ENCODE measurements at places on chromosomes 3 and 15. TPM values are rescaled to one million over a fixed set of nuclear protein-coding genes. Genes with fewer than 3 reads are reported as not detected.

GRCh38 chr3:112117841-112118571, 15.0 kb downstream of the GCSAM start:
- no peaks in the 10 kb centered on the region for H3K27me3 ChIP-seq
- peaks cover 92% of the 10 kb centered on the region for H3K4me1 ChIP-seq
- peaks cover 4% of the 10 kb centered on the region for H3K36me3 ChIP-seq
- no peak for DNase-seq

Gene ACKR4
- 0.10 TPM for total RNA-seq

Gene THSD4
- total RNA-seq, result 0.03 TPM

GRCh38 chr15:82799183-82799841, 6.6 kb downstream of the FSD2 start:
- H3K36me3 ChIP-seq, result no peaks in the 10 kb centered on the region
- no peak for DNase-seq
- no peak overlapping the region for H3K4me3 ChIP-seq
- H3K4me1 ChIP-seq, result no peaks in the 10 kb centered on the region
- H3K27ac ChIP-seq, result no peak overlapping the region

GRCh38 chr3:63914312-63914711, 2.1 kb upstream of the SCAANT1 start:
- H3K27ac ChIP-seq, result no peak overlapping the region
- H3K4me3 ChIP-seq, result no peak overlapping the region
- peaks cover 25% of the 10 kb centered on the region for H3K36me3 ChIP-seq
- no peak for DNase-seq
- peaks cover 22% of the 10 kb centered on the region for H3K4me1 ChIP-seq

Gene PIGZ
- total RNA-seq, result 0.90 TPM

Gene KNL1
- total RNA-seq, result 25.7 TPM

DNA sequence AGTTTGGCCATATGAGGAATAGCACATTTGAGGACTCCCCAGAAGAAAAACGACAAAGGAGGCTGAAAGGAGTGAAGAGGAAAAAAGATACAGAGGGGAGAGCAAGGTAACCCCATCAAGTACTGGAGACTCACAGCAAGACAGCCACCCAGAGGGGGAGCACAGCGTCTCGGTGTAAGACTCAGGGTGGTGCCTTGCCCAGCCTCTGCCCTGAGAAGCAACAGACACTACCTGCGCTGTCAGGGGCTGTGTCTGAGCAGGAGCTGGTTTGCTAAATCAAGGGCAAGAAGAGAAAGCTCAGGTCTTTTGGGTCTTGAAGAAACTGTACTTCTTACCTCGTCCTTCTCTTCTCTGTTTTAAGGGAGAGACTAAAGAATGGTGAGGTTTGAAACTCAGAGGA, 27.9 kb downstream of the FBXO45 start:
- DNase-seq, result no peak
- no peak overlapping the region for H3K4me3 ChIP-seq
- no peaks in the 10 kb centered on the region for H3K4me1 ChIP-seq
- H3K27ac ChIP-seq, result no peak overlapping the region
- peaks cover 2% of the 10 kb centered on the region for H3K27me3 ChIP-seq

- no peaks in the 10 kb centered on the region for H3K4me1 ChIP-seq
- H3K36me3 ChIP-seq, result no peaks in the 10 kb centered on the region
- H3K27ac ChIP-seq, result no peak overlapping the region
- no peak overlapping the region for H3K4me3 ChIP-seq
These were observed 56.3 kb downstream of the PPARG start for GRCh38 chr3:12345141-12345561.

Gene P3H2
- total RNA-seq, result 69.4 TPM

GRCh38 chr3:78494851-78495250, 1272.9 kb downstream of the ROBO1 start:
- H3K27ac ChIP-seq, result no peak overlapping the region
- H3K36me3 ChIP-seq, result no peaks in the 10 kb centered on the region
- no peak for DNase-seq

DNA sequence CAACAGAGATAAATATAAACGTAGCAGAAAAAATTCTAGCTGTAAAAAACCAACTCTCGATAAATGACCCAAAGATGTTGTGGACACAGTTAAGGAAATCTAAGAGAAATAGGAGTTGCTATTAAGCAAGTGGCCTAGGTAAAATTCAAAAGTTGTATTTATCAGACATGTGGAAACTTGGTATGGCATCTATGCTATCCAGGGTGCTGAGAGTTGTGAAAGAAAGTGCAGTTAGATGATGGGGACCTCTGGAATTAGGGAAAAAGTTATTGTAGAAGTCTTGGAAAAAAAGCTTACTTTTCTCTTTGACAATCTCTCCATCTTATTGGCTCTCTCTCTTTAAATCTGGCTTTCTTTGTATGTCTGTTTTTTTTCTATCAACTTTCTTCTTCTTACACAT, 1090.9 kb downstream of the TBL1XR1 start:
- H3K27me3 ChIP-seq, result no peaks in the 10 kb centered on the region
- no peaks in the 10 kb centered on the region for H3K36me3 ChIP-seq
- H3K4me1 ChIP-seq, result no peaks in the 10 kb centered on the region
- no peak overlapping the region for H3K4me3 ChIP-seq
- DNase-seq, result no peak
- no peak overlapping the region for H3K27ac ChIP-seq

Gene IL5RA
- total RNA-seq, result not detected

DNA sequence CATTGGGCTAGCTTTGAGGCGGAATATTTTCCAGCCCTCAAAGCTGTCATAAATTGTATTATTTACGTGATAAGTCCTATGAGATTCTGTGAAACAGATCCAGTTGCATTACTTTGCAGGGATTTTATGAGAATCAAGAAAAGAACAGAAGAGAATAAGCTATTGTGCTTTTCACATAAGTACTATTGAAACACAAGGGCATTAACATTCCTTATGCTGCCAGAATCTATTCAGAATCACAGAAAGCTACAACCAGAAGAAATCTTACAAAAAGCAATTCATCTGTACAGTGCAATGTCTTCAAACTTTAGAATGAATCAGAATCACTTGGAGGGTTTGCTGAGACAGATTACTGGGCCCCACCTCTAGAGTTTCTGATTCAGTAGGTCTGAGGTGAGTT, 10.6 kb upstream of the CACNA1D start:
- H3K36me3 ChIP-seq, result no peaks in the 10 kb centered on the region
- H3K4me1 ChIP-seq, result no peaks in the 10 kb centered on the region
- H3K27ac ChIP-seq, result no peak overlapping the region
- no peak for DNase-seq
- H3K27me3 ChIP-seq, result no peaks in the 10 kb centered on the region

Gene ROPN1
- total RNA-seq, result not detected

GRCh38 chr15:44798826-44799225, 62.5 kb downstream of the TRIM69 start:
- H3K4me3 ChIP-seq, result no peak overlapping the region
- H3K36me3 ChIP-seq, result no peaks in the 10 kb centered on the region
- no peak overlapping the region for H3K27ac ChIP-seq
- H3K27me3 ChIP-seq, result no peaks in the 10 kb centered on the region
- DNase-seq, result no peak
- H3K4me1 ChIP-seq, result no peaks in the 10 kb centered on the region

GRCh38 chr3:177552051-177552450, 354.8 kb upstream of the TBL1XR1 start:
- no peak overlapping the region for H3K4me3 ChIP-seq
- no peaks in the 10 kb centered on the region for H3K4me1 ChIP-seq
- no peaks in the 10 kb centered on the region for H3K36me3 ChIP-seq

- H3K27me3 ChIP-seq, result no peaks in the 10 kb centered on the region
- no peaks in the 10 kb centered on the region for H3K36me3 ChIP-seq
- H3K27ac ChIP-seq, result no peak overlapping the region
- no peak for DNase-seq
- no peak overlapping the region for H3K4me3 ChIP-seq
- no peaks in the 10 kb centered on the region for H3K4me1 ChIP-seq
These were observed 45.4 kb downstream of the TMCO5A start for GRCh38 chr15:37979671-37980409.

DNA sequence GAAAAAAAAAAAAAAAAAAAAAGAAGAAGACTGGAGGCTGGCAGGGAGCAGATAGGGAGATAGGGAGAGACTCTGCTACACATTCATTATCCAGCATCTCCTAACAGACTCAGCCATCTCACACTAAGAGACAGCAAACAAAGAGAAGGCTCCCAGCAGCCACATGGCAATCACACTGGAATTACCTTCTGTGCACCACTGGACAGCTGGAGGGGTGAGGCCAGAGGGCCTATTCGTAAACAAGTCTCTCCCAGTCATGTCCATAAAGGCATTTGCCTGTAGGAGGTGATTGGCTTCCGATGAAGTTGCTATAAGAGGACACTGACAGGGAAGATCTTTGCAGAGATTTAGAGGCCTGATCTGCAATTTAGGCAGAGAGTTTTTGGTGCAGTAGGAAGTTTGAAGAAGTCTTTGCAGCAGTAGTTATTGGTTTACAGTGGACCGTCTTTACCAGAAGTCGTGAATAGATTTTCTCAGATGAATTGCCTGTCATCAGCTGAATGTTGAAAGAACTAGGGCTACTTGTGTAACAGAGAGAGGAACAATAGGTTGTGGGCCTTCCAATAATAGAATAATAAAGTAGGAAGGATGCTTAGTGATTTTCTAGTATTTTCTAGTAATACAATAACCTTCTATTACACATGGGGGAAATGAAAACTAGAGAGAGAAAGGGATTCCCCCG, 89.7 kb downstream of the TP63 start:
- no peaks in the 10 kb centered on the region for H3K36me3 ChIP-seq
- H3K27ac ChIP-seq, result no peak overlapping the region
- no peak overlapping the region for H3K4me3 ChIP-seq
- no peak for DNase-seq
- H3K27me3 ChIP-seq, result no peaks in the 10 kb centered on the region
- H3K4me1 ChIP-seq, result no peaks in the 10 kb centered on the region

GRCh38 chr3:34008836-34009809, 210.7 kb downstream of the PDCD6IP start:
- H3K4me3 ChIP-seq, result no peak overlapping the region
- no peaks in the 10 kb centered on the region for H3K4me1 ChIP-seq
- no peaks in the 10 kb centered on the region for H3K36me3 ChIP-seq

Gene ARNT2
- not detected for total RNA-seq

GRCh38 chr3:51940648-51941462, 849 bp downstream of the RRP9 start:
- no peak for DNase-seq
- H3K4me1 ChIP-seq, result peaks cover 11% of the 10 kb centered on the region
- H3K4me3 ChIP-seq, result peak overlapping the region; percentile 96
- H3K36me3 ChIP-seq, result peaks cover 9% of the 10 kb centered on the region

Gene CPN2
- total RNA-seq, result not detected

DNA sequence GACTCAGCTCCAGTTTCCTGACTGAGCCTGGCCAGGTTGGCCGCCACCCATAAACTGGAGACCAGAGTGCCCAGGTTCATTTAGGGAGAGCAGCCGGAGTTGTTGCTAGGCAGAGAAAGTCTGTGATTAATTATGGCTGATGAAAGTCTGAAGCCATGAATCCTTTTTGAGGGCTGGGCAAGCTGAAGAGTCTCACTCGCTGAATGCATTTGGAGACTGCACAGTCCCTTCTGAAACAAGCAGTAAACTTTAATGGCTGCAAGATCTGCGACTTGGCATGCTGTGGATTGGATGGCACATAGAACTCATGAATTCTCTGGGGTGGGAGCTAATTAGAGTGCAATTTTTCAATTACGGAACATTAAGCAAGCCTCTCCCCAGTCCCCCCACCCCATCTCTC, 282.1 kb downstream of the RPLP1 start:
- peaks cover 7% of the 10 kb centered on the region for H3K27me3 ChIP-seq
- no peaks in the 10 kb centered on the region for H3K36me3 ChIP-seq
- H3K27ac ChIP-seq, result no peak overlapping the region
- no peaks in the 10 kb centered on the region for H3K4me1 ChIP-seq
- DNase-seq, result no peak

DNA sequence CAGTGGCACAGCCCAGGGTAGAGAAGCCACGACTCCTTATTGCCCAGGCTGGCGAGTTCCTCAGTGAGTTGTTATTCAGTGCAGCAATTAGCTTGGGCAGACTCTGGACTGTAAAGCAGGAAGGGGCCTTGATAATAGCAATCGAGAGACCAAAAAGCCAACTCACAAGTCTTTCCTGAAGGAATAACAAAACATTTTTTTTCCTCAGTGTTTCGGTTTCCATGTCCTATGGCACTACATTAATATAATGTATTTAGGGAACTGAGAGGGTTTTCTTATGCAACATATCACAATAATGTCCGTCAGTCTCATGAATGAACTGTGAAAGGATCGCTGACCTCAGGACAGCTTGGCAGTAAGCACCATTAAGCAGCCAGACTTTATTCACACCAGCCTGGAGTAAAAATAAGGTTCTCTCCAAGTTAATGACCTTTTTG, 248.9 kb upstream of the TBL1XR1 start:
- no peak overlapping the region for H3K4me3 ChIP-seq
- H3K27me3 ChIP-seq, result no peaks in the 10 kb centered on the region
- peaks cover 37% of the 10 kb centered on the region for H3K4me1 ChIP-seq
- no peaks in the 10 kb centered on the region for H3K36me3 ChIP-seq
- no peak for DNase-seq

DNA sequence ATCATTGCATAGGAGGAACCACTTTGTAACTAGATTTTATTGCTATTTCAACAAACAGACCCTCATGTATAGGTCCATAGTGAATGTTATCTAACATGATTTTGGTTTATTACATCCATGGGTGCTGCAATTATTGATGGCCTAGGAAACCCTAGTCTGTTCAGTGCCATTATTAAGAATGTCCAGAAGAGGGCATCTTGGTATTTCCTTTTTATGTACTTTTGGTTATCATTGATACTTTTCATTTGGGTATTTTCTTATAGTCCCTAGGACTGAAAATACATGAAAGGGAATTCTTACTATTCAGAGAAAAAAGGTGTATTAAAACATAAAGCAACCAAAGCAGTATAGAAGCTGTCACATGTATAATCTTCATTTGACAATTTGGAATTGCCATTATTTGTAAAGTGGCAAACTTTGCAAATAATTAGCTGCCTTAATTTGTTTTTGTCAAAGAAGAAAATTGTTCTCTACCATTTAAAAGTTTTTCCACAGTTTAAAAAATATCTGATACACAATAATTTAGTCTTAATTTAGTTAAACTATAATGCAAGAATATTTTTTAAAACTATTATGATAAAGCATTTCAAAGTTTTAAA, 48.7 kb downstream of the CNOT10 start:
- no peak overlapping the region for H3K27ac ChIP-seq
- H3K4me3 ChIP-seq, result no peak overlapping the region
- H3K27me3 ChIP-seq, result no peaks in the 10 kb centered on the region
- no peaks in the 10 kb centered on the region for H3K36me3 ChIP-seq
- DNase-seq, result peak; percentile 4

DNA sequence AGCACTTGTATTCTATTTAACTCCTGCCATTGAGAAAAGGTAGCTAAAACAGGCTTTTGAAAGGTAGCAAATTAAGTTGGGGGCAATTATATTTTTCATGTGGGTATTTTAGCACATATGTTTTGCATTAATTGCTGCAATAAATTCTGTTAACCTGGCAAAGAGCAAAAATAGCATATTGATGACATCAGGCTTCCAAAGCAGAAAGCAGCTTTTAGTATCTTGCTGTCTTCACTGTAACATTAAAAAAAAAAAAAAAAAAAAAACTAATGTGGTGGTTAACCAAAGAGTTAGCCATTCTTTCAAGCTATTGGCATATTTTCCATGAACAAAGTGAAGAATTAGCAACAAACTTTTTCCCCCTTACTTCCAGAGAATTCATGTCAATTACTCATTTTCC, 9.1 kb downstream of the EPHA3 start:
- H3K4me3 ChIP-seq, result no peak overlapping the region
- H3K4me1 ChIP-seq, result no peaks in the 10 kb centered on the region
- H3K27ac ChIP-seq, result no peak overlapping the region
- no peaks in the 10 kb centered on the region for H3K36me3 ChIP-seq
- DNase-seq, result no peak

Measured in GM12878 (cell line).